SK-N-SH (cell line): ENCODE measurements at places on chromosomes 4 and X. TPM values are rescaled to one million over a fixed set of nuclear protein-coding genes. Genes with fewer than 3 reads are reported as not detected.

DNA sequence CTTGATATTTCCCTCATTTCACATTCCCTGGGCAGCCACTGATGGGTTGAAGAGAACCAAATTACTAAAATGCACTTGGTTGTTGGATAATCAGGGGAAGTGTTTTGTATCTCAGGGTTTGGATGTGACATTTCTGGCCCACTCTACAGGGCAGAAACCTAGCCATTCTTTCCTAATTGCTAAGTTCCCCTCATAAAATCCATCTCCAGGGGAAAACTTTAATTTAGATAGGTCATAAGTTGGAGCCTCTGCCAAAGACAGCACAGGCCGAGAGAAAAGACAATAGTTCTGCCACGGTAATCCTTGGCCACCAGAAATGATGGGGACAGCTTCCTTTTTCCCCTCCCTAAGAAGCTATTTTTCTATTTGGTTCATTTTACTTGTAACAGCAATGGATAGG is 192.7 kb upstream of the C1QTNF7 start:
- H3K27ac ChIP-seq, result peak overlapping the region; percentile 16; the same call in 1 of the 2 replicates
- no peak for DNase-seq
- H3K36me3 ChIP-seq, result no peaks in the 10 kb centered on the region
- H3K4me3 ChIP-seq, result no peak overlapping the region

MAP7D2 gene
- 1.0 and 2.7 TPM in 2 replicates for polyA plus RNA-seq

DNA sequence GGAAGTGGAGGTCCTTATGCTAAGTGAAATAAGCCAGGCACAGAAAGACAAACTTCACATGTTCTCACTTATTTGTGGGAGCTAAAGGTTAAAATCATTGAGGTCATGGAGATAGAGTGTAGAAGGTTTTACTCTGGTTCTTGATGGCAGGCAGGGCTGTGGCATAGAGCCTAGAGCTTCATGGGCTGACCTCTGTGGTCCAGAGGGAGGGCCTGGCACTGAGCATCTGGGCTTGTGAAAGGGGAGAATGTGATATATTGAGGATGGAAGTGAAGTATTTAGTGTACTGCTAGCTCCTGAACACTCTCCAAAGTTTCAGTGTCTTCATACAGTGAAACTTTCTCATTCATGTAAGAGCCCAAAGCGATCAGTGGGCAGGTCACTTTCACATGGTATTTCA is 71.3 kb upstream of the ANXA3 start:
- no peak overlapping the region for H3K4me3 ChIP-seq
- peak overlapping the region; percentile 80 for H3K27ac ChIP-seq
- H3K4me1 ChIP-seq, result peaks cover 13% of the 10 kb centered on the region
- no peak for DNase-seq

RNF128 gene
- not detected in 2 replicates for polyA plus RNA-seq

DNA sequence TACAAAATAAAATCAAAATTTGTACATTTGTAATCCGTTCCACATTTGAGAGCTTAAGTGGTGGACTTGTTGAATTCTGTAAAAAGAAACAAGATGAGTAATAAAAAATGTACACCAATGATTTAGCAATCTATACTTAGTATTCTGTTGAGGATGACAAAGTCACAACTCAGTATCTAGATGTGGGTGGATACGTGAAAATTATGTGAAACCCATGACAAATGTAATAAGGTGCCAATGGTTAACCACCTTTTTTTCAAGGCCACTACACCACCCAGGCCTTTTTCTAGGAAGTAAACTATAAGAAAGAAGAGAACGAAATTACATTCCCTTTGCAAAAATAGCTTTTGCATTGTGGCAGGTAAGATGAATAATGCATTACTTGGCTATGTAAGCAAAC is 77.0 kb downstream of the ATP8A1 start:
- H3K36me3 ChIP-seq, result no peaks in the 10 kb centered on the region
- no peaks in the 10 kb centered on the region for H3K27me3 ChIP-seq
- no peak overlapping the region for H3K4me3 ChIP-seq
- no peaks in the 10 kb centered on the region for H3K4me1 ChIP-seq
- no peak for DNase-seq
- no peak overlapping the region for H3K27ac ChIP-seq

DNA sequence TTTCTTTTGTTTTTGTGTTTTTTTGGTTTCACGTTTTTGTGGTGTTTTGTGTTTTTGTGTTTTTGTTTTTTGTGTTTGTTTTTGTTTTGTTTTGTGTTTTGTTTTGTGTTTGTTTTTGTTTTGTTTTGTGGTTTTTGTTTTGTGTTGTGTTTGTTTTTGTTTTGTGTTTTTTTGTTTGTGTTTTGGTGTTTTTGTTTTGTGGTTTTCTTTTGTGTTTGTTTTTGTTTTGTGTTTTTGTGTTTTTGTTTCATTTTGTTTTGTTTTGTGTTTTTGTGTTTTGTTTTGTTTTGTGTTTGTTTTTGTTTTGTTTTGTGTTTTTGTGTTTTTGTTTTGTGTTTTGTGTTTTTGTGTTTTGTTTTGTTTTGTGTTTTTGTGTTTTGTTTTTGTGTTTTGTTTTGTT is 20.9 kb downstream of the CSF2RA start:
- no peak for DNase-seq
- no peak overlapping the region for H3K4me3 ChIP-seq
- H3K36me3 ChIP-seq, result no peaks in the 10 kb centered on the region
- no peaks in the 10 kb centered on the region for H3K4me1 ChIP-seq

GAGE12E gene
- polyA plus RNA-seq, result not detected in 2 replicates

DNA sequence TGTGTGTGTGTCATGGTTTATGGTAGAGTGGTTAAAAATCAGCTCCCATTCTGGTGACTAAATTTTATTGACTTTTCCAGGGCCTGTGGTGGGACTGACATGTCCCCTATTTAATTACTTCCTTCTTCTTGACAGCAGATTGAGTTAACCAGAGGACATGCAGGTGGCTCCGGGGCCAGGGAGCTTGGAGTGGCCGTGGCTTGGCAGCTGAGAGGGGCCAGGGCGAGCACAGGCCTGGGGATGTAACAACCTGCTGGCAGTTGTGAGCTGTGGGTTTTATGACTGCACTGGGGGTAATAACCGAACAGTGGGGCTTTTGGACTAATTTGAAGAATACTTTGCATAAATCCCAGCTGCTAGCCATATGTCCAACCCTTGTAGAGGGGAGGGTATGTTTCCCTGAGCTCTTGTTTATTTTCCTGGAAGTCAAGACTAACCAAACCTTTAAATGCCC is 186.0 kb downstream of the MID1IP1 start:
- no peak overlapping the region for H3K4me3 ChIP-seq
- H3K27ac ChIP-seq, result no peak overlapping the region
- no peaks in the 10 kb centered on the region for H3K36me3 ChIP-seq
- no peaks in the 10 kb centered on the region; the same call in 1 of the 2 replicates for H3K4me1 ChIP-seq
- no peaks in the 10 kb centered on the region for H3K27me3 ChIP-seq
- peak; percentile 17 for DNase-seq

- H3K27me3 ChIP-seq, result no peaks in the 10 kb centered on the region
- H3K36me3 ChIP-seq, result no peaks in the 10 kb centered on the region
- no peak overlapping the region for H3K4me3 ChIP-seq
- no peak for DNase-seq
- no peaks in the 10 kb centered on the region for H3K4me1 ChIP-seq
Measured at GRCh38 chrX:125395626-125396025, 76.0 kb downstream of the TEX13C start.

- H3K36me3 ChIP-seq, result no peaks in the 10 kb centered on the region
- no peak overlapping the region for H3K27ac ChIP-seq
- H3K4me1 ChIP-seq, result no peaks in the 10 kb centered on the region
- no peak overlapping the region for H3K4me3 ChIP-seq
- no peak for DNase-seq
Measured at GRCh38 chr4:132180020-132180427, 969.1 kb upstream of the PCDH10 start.

- DNase-seq, result no peak
- no peaks in the 10 kb centered on the region for H3K4me1 ChIP-seq
- H3K36me3 ChIP-seq, result no peaks in the 10 kb centered on the region
- H3K27me3 ChIP-seq, result peaks cover 28% of the 10 kb centered on the region
- H3K4me3 ChIP-seq, result no peak overlapping the region
Measured at GRCh38 chrX:16897445-16897844, 27.3 kb upstream of the RBBP7 start.

LETM1 gene
- 25.8 and 26.7 TPM in 2 replicates for polyA plus RNA-seq

- no peaks in the 10 kb centered on the region for H3K4me1 ChIP-seq
- H3K4me3 ChIP-seq, result no peak overlapping the region
- H3K27me3 ChIP-seq, result no peaks in the 10 kb centered on the region
- H3K36me3 ChIP-seq, result no peaks in the 10 kb centered on the region
- H3K27ac ChIP-seq, result peak overlapping the region; percentile 61
Measured at GRCh38 chr4:24070117-24070516, 180.3 kb upstream of the PPARGC1A start.

DNA sequence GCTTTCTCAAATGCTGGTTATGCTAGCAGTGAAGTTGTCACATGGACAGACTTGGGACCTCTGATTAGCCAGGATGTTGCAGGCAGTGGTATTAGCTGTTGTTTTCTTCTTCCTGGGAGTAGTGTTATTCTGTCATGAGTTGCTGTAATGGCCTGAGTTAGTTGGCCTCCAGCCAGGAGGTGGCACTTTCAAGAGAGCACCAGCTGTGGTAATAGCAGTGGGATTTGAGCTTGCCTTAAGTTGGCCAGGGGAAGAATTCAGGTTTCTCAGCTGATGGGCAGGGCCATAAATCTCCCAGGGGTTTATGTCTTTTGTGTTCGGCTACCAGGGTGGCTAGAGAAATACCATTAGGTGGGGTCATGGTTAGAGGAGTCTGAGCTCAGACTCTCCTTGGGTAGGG is 132.6 kb downstream of the GLUD2 start:
- H3K4me1 ChIP-seq, result no peaks in the 10 kb centered on the region
- no peak for DNase-seq
- H3K4me3 ChIP-seq, result no peak overlapping the region

DNA sequence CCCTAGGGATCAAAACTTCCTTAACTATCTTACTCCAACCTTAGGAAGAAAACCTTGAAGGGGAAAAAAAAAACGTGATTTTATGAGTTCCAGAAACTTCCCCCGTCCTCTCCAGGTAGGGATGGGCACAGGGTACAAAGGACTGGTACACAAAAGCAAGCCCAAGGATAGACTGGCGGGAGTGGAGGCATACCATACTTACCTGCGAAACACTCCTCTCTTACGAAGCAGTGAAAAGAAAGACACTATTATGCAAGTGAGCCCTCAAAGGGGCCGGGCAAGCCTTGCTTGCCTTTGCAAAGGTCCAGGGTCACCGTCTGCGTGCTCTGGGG is 651 bp downstream of the TSPAN6 start:
- H3K4me3 ChIP-seq, result peak overlapping the region; percentile 61
- DNase-seq, result no peak
- H3K36me3 ChIP-seq, result peaks cover 10% of the 10 kb centered on the region; the same call in 1 of the 2 replicates
- no peaks in the 10 kb centered on the region for H3K4me1 ChIP-seq
- peak overlapping the region; percentile 60; the same call in 1 of the 2 replicates for H3K27ac ChIP-seq
- H3K27me3 ChIP-seq, result no peaks in the 10 kb centered on the region; the same call in 1 of the 2 replicates

SNCA gene
- polyA plus RNA-seq, result 12.0 and 12.9 TPM in 2 replicates

DNA sequence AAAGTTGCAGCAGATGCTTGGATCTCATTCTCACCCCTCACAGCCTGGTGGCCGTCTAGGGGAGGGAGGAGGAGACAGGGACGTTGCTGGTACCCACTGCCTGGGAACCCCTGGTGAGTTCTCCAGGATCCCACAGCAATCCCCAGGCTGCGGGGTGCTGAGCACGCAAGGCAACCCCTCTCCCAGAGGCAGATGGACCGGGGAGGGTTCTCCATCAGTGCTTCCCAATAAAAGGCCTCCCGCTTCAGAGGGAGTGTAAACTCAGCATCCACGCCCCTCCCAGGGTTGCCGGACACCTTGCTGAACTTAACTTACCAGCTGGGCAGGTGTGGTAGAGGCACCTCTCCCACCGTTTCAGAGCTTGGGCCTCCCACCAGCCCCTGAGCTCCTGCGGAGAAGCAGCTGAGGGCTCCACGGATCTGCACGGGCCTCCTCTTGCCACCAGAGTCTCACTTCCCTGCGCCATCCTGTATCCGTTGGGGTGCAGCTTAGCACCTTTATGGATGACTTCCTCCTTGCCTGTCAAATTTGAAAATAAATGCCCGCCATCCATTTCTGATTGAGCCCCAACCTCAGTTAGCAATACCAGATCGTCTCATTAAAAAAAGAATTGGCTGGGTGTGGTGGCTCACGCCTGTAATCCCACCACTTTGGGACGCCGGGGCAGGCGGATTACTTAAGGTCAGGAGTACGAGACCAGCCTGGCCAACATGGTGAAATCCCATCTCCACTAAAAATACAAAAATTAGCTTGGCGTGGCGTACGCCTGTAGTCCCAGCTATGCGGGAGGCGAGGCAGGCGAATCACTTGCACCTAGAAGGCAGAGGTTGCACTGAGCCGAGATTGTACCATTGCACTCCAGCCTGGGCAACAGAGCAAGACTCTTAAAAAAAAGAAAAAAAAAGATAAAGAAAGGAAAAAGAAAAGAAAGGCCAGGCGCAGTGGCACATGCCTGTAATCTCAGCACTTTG is 14.8 kb upstream of the TBC1D14 start:
- H3K4me1 ChIP-seq, result no peaks in the 10 kb centered on the region
- no peaks in the 10 kb centered on the region for H3K27me3 ChIP-seq
- no peak overlapping the region for H3K27ac ChIP-seq
- DNase-seq, result no peak
- no peak overlapping the region for H3K4me3 ChIP-seq

GRCh38 chrX:97616883-97617530 is 733.3 kb downstream of the RPA4 start:
- H3K27me3 ChIP-seq, result no peaks in the 10 kb centered on the region
- no peak for DNase-seq
- H3K36me3 ChIP-seq, result no peaks in the 10 kb centered on the region
- H3K27ac ChIP-seq, result peak overlapping the region; percentile 28; the same call in 1 of the 2 replicates
- no peak overlapping the region for H3K4me3 ChIP-seq

- no peaks in the 10 kb centered on the region; the same call in 1 of the 2 replicates for H3K4me1 ChIP-seq
- DNase-seq, result no peak
- no peaks in the 10 kb centered on the region for H3K27me3 ChIP-seq
- no peak overlapping the region for H3K4me3 ChIP-seq
- no peak overlapping the region for H3K27ac ChIP-seq
Measured at GRCh38 chr4:40563401-40563800, 66.3 kb downstream of the RBM47 start.

- no peak for DNase-seq
- H3K27me3 ChIP-seq, result no peaks in the 10 kb centered on the region
- no peak overlapping the region for H3K4me3 ChIP-seq
Measured at GRCh38 chr4:2949782-2950125, 13.5 kb downstream of the NOP14 start.

DNA sequence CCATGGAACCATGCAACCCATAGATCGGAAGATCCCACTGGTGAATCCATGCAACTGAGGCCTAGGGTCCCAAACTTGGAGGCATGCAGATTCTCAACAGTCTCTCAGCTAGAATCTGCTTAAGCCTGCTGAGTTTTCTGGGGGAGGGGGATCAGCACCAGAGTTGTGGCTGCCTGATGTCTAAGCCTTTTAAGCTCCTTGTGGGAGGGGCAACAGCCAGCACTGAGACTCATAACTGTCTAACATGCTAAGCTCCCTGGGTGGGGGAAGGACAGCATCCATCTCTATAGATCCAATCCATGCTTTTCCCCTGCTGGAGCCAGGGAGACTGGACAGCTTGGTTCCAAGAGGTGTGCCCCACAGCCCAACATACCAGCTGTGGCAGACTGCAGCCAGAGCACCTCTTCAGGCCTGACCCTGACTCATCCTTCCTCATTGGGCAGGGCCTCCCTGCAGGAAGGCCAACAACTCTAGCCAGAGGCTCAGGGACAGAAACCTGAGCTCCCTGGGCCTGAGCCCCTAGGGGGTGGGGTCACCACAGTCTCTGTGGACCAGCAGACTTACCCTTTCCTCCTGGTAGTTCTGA is 300.1 kb upstream of the SLC7A11 start:
- H3K36me3 ChIP-seq, result no peaks in the 10 kb centered on the region
- no peak overlapping the region for H3K27ac ChIP-seq
- H3K4me1 ChIP-seq, result no peaks in the 10 kb centered on the region
- H3K4me3 ChIP-seq, result no peak overlapping the region

- peaks cover 21% of the 10 kb centered on the region for H3K36me3 ChIP-seq
- H3K27me3 ChIP-seq, result no peaks in the 10 kb centered on the region
- no peak overlapping the region for H3K4me3 ChIP-seq
- no peak overlapping the region for H3K27ac ChIP-seq
Measured at GRCh38 chr4:94484818-94485217, 33.1 kb downstream of the PDLIM5 start.
